ENCODE measurements at places on chromosomes 12 and 14. TPM values are rescaled to one million over a fixed set of nuclear protein-coding genes. Genes with fewer than 3 reads are reported as not detected.

ABCC9 gene
- total RNA-seq = 1.9 TPM

CCDC175 gene
- total RNA-seq = not detected

HCAR2 gene
- 0.13 TPM for total RNA-seq

MEG3 gene
- 69.5 TPM for total RNA-seq

CEP170B gene
- total RNA-seq = 35.2 TPM

POLE2 gene
- 25.6 TPM for total RNA-seq

MDP1 gene
- total RNA-seq = 16.9 TPM
